ENCODE measurements at places on chromosomes 1 and 21.
A peak's percentile ranks its signal among the peaks of the same experiment; 100 is the strongest.

DNA sequence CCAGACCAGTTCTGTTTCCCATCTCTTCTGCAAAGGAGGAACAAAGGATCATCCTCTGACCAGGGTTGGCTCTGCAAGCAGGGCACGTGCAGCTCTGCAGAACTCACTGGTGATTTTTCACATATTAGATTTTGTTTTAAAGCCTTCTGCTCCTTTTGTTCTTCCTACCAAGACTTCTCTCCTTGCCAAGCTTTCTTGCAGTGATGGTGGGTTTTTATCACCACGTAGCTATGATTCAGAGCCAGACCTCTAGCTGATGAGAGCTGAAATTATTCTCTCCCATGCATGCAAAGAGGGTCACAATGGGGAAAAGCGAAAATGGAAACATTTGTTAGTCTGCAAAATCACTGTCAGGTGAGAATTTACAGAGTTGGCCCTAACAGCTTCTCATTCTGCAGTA, 225.2 kb downstream of the KCNH1 start:
- DNase-seq = no peak

DNA sequence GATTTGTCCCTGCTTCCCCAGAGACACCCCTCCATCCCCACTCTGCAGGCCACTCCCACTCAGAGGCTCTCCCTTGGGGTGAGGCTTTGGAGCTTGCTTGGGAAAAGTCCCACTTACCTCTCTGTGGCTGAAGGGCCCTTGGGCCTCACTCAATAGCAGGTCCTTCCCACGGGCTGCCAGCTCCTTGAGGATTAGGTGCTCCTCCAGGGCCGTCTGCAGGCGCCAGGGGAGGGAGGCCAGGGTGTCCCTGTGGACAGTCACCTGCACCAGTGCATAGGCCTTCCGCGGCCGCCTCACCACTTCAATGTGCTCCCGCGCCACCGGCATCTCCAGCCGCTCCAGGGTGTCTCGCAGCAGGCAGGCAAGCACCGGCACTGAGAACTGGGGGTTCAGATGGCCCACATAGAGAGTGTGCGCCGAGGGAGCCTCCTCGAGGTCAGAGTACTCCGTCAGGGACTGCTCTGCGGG, 1.4 kb downstream of the SLFNL1 start:
- no peak for DNase-seq

DNA sequence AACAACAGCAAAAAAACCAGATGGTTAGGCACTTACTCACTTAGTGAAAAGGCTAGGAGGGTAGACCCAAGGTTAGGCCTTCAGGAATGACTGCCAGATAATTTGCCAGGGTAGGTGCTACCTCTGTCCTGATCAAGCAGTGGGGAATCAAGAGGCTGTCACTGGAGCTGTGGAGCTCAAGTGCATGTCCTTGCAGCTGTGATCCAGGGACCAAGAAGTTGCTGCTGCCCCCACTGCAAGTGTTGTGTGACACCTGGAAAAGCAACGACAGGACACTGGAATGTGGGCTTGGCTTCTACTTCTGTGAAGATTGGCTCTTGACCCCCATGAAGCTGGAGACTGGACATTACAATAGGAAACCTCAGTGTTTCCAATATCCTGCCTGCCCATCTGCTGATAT, 72.1 kb downstream of the PEX14 start:
- no peak for DNase-seq

DNA sequence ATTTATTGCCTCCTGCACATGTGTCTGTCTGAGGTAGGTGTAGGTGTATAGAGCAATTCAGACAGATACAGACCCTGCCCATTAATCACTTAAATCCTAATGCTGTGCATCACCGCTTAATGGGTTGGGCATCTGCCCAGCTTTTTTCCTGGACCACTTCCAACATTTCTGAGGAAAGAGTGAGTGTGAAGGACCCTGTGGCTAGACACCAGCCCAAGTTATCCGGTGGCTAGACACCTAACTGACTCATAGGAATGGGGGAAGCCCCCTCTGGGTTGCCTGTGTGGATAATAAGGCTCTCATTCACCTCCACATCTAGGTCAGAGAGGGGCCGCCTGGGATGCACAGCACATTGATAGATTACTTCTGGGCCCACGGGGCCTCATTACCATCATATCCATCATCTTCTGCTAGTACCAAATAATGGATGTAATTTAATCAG, 121.1 kb upstream of the RAVER2 start:
- DNase-seq = no peak

DNA sequence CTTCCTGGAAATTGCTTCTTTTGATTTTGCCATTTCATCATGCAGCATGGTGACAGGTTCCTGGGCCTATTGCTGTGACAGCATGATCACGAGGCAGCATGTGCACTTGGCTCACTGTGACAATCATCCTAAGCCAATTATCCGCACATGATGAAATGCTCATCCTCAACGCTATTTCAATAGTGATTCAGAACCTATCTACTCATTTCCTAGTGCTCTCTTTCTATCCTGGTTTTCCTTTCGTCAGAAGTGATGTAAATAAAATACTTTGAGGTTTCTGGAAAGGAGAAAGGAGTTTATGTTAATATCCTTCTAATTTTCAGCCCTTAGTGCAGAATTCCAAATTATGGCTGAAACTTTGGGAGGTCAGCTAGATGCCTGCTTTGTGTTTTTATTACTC, 110.6 kb upstream of the ADAMTS5 start:
- DNase-seq = no peak

DNA sequence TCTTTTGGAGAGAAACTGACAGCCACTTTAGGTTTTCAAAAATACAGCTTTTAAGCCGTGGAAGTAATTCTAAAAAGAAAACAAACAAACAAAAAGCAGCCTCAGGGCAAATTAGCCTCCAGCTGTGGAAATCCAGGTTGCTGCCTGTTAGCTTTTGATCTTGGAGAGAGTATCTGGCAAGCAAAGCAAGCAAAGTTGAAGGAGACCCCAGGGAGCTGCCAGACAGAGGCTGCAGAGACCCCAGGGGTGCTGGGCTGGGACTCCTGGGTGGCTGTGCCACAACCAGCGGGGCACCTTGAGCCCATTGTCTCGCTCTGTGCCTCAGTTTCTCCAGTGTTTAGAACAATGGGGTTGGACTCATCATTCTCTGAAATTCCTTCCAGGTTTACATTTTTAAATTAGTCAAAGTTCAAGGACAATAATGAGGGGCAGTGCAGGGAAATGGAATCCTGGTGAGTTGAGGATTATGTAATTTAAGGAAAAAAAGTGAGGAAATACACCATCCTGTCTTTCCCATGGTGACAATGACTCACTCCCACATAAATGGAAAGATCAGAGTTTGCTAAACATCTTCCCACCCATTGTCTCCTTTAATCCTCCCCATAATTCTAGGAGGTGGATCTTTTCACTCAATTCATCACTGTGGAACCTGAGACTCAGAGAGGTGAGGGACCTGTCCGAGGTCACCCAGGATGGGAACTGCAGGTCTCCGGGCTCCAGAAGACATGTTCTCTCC, 480.5 kb downstream of the MATN1 start:
- no peak for DNase-seq

- peak; percentile 23 for DNase-seq
Measured at GRCh38 chr21:38669186-38669585, 136.5 kb upstream of the ETS2 start.

DNA sequence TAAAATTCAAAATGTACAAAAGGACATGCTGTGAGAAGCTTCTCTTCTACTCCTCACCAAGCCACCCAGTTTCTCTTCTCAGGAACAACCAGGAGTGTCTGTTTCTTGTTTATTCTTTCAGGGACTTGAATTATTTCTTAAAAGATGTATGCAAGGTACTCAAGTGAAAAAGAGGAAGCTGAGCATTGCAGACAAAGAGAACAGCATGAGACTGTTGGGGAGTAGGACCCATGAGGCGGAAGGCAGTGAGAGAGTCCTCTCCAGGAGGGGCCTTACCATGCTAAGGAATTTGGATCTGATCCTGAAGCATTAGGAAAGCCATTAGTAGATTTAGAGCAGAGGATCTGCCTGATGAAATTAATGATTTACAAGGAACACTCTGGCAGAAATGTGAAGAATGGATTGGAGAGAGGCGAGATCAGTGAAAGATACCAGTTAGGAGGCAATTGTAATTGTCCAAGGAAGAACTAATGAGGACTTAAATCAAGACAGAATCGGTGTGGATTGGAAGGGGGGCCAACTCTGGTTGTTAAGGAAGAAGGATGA, 14.7 kb upstream of the SSX2IP start:
- no peak for DNase-seq

- DNase-seq = no peak
Measured at GRCh38 chr1:160542303-160542945, 19.4 kb upstream of the SLAMF6 start.

All from GM12865 (cell line).